MV-4-11 (cell line): ENCODE measurements at places on chromosomes 11 and 22.

GRCh38 chr11:44047931-44048431 lies at the start of gene ACCSL:
TSS of gene ACCSL (plus strand) at chr11:44047981. CDS start at chr11:44048037, 56 bp downstream.
- DNase-seq: no peak

DNA sequence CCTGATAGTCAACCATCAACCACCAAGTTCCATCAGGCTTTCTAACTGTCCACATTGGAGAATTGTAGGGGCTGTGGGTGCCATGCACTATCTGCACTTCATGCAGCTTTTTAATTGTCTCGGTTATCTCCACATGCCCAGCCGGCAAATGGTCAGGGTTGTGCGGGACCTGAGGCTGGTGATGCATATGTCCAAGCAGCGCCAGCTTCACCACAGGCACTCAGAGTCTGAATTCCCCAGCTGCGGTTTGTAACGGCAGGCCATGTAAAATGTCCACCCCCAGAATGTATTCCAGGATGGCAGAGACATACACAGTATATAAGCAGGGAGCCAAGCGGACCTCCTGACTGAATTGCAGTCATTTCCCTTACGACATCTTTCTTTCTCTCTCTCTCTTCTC lies 435.6 kb downstream of the DYNC2H1 start:
- no peak for DNase-seq

- peak; percentile 29 for DNase-seq
Observed at GRCh38 chr11:128687321-128687720, 6.6 kb upstream of the FLI1 start.

DNA sequence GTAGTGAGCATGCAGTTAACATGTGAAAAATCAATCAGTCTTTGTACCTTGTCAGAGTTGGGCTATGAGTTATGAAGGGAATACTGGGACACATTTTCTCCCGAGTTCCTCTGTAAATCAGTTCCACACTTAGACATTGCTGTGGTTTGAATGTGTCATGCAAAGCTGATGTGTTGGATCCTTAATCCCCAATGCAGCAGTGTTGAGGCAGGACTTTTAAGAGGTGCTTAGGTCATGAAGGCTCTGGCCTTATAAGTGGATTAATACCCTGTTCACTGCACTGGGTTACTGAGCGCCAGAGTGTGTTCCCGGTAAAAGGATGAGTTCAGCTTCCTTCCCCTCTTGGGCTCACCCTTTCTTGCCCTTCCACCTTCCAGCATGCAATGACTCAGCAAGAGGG lies 742.1 kb upstream of the TENM4 start:
- DNase-seq: no peak

DNA sequence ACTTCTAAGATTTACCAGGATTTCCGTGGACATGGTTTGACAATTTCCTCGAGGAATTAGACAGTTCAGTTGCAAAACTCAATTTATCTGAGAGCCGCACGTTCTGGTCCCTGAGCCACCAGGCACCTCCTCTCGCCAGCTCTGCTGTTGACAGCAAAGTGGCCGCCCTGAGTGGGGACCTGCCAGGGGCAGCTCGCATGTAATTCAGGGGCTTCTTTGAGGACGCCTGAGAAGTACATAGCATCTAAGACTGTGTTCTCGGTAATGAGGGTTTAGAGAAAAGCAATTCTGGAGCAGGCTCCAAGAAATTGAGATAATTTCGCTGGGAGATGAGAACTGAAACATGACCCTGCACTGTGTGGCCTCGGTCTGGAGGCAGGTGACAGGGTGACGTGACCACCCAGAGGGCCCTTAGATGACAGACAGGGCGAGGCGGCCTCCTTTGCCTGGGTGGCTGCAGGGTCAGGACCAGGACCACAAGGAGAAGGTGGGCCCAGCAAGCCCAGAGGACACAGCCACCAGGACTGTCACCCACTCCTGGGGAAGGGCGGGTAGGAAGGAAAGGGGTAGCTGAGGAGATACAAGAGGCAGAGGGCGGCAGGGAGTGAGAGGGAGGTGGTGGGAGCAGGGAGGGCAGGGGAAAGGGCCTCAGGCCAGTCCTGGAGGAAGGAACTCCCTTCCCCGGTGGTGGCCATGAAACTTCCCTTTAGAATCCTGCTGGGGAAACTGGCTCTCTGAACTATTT lies 55.0 kb downstream of the RTL6 start:
- DNase-seq: no peak

DNA sequence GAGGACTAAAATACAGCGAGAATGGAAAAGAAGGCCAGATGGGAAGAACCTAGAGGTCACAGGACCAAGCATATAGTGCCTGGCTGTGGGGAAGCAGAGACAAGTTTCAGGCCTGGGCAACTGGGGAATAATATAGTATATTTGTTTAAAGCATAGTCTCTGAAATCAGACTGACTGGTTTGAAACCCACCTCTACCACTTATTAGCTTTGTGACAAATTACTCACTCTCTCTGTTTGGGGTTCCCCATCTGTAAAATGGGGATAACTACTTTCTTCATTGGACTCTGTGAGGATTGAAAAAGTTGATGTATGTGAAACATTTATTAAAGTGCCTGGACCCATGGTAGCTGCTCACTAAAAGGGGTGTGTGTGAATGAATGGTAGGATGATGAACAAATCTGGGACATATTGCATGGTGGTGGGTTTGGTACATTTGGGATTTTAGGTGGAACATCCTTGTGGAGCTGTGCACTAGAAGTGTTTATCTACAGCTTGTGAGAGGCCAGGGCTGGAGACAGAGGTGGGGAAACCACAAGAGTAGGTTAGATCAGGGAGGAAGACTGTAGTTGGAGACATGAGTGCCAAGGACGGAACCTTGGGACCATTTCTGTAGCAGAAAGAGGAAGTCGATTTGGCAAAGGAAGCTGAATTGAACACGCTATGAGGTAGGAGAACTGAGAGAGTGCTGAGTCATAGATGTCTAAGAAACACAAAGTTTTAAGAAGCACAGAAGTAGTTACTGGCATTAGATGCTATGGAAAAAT lies 52.6 kb downstream of the SWAP70 start:
- peak; percentile 97 for DNase-seq

DNA sequence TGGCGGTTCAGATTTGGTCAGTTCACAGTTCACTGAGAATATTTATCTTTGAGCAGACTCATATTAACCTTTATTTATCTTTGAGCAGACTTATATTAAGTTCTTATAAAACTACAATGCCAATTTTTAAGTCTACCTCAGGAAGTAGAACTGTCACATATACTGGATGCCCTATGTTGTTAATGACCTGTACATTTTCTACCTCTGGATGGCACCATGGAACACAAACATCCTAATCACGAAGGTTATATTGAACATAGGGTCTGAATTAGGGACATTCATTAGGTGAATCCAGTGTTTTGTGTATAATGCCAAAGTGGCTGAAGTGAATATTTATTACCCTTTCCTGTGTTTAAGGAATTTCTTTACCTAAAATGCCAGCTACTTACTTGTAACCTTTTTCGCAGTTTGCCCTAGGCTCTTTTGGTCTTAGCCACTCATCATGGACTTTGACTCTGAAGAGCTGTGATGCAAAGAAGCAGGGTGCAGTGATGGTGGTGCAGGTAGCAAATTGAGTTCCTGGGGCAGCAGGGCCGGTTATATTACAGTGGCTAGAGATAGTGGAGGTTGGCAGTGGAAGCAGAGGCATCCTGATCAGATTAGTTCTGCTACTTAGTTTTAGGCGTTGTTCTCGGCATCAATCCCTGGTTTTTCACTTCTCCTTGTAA lies 71.8 kb downstream of the STIM1 start:
- DNase-seq: no peak

DNA sequence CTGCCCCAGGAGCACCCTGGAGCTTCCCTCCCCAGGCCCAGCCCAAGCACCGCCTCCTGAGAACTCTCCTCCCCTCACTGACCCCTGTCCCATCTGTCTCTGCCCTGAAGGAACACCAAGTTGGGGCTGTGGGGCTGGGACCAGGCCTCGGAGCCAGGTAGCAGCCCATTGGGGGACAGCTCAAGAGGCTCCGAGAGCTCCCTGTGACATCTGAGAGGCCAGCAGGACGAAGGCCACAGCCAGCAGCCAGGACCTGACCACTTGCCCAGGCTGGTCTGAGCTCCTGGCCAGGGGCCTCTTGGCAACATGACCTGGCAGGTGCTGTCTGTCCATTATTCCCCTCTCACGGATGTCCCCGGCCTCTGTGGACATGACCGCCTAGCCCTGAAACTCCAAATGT lies 33.7 kb downstream of the IGF2 start:
- no peak for DNase-seq

DNA sequence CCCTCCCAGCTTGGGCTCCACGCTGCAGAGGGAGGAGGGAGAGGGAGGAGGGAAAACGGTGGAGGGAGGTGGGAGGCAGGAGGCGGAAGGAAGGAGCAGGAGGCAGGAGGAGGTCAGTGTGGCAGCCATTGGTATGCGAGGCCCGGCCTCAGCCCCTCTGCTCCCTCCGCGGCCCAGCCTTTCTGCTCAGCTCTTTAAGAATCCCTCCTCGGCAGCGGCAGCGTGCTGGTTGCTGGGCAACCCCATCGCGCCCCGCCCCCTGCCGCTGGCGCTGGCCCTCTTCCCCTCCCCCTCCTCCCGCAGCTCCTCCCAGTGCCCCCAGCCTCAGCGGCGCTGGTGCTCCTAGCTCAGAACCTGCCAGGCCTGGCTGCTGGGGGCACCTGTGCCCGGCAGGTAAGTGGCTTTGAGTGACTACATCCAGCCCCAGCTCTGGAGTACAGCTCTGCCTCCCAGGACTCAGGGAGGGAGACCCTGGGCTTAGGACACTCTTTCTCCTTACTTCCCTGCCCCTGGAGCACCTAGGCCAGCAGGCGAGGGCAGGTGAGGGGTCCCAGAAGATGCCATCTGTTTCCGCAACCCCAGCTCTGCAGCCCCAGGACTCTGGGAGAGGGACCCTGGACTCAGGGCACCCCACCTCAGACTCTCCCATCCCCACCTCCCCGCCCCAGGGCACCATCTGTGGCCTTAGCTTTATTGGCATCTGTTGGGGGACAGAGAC lies 7.2 kb upstream of the FLRT1 start:
- no peak for DNase-seq

DNA sequence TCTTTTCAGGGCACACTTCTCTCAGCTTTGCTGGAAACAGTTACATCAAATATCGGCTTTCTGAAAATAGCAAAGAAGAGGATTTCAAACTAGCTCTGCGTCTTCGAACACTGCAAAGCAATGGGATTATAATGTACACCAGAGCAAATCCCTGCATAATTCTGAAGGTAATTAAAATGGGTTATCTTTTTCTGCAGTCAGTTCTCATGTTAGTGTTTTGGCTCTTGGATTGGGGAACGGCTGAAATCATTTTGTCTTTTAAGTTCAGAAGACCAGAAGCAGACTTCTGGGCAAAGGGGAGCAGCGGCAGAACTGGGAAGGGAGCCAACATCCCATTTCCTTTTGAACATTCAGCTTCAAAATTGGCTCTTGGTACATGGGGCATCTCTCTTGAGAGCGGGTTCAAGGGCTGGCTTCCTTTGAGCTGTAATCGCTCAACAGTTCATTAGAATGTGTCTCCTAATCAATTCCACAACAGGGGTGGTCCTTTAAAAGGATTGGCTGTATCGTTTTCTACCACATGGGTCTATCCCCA lies 110.2 kb upstream of the MTNR1B start:
- DNase-seq: no peak
